ENCODE measurements at places on chromosomes 2 and 18. TPM values are rescaled to one million over a fixed set of nuclear protein-coding genes. Genes with fewer than 3 reads are reported as not detected.

Gene MC4R
- total RNA-seq: not detected

Gene HS6ST1
- total RNA-seq: 25.6 TPM

Gene DUSP2
- 0.53 TPM for total RNA-seq

Gene GKN2
- not detected for total RNA-seq

Gene OSBPL6
- 5.4 TPM for total RNA-seq

Gene REEP1
- total RNA-seq: 0.26 TPM

Gene GPR155
- total RNA-seq: 2.3 TPM

Gene ALPP
- total RNA-seq: not detected

Gene PTCD3
- 63.3 TPM for total RNA-seq

Gene HOXD13
- not detected for total RNA-seq

Gene COBLL1
- total RNA-seq: 4.4 TPM

Gene GPR55
- total RNA-seq: not detected

Data from pulmonary artery endothelial cell (primary cell).